NCI-H748 treated with DMSO at 0.1 percent for 48 hours (cell line): ENCODE measurements at places on chromosomes 7 and 10.
A peak's percentile ranks its signal among the peaks of the same experiment; 100 is the strongest.

DNA sequence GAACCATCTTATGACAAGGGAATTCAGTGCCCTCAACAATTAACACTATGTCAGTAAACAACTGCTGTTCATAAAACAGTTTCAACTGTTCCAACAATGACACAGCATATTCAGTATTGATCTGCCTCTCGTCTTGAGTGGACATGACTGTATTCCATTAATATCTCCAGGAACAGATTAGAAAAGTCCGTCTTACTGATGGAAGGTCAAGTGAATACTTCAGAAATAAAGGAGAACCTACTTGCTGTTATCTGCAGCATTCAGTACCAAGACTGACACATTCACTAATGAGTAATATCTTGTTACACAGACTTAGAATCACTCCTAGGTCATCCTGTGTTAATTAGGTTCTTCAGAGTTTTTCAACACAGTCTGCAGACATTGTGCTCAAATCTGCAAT, 12.1 kb downstream of the KBTBD2 start:
- DNase-seq = no peak

GRCh38 chr7:607938-608337, 88.3 kb upstream of the PDGFA start:
- no peak for DNase-seq

- no peak for DNase-seq
Observed at GRCh38 chr7:5559576-5560240, 136.1 kb upstream of the TNRC18 start.

- DNase-seq = no peak
Observed at GRCh38 chr10:86340176-86340990, 26.2 kb downstream of the GRID1 start.

GRCh38 chr10:71090330-71090729, 122.0 kb upstream of the UNC5B start:
- no peak for DNase-seq

DNA sequence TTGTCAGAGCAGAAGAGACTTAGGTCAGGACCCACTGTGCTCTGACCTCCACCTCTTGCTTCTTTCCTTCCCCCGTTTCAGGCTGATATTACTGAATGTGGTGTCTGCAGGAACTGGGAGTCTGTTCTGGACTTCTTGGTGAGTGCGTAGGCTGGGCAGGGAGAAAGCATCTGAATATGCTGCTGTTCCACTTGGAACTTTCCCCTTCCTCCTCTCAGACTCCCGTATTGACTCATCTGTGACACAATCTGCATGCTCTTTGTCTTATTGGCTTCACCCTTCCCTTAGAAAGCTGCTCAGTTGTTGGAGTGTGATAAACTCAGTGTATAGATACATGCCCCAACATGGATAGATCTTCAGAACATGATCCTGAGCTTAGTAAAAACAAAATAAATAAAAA, 137.6 kb upstream of the HABP2 start:
- DNase-seq = no peak

DNA sequence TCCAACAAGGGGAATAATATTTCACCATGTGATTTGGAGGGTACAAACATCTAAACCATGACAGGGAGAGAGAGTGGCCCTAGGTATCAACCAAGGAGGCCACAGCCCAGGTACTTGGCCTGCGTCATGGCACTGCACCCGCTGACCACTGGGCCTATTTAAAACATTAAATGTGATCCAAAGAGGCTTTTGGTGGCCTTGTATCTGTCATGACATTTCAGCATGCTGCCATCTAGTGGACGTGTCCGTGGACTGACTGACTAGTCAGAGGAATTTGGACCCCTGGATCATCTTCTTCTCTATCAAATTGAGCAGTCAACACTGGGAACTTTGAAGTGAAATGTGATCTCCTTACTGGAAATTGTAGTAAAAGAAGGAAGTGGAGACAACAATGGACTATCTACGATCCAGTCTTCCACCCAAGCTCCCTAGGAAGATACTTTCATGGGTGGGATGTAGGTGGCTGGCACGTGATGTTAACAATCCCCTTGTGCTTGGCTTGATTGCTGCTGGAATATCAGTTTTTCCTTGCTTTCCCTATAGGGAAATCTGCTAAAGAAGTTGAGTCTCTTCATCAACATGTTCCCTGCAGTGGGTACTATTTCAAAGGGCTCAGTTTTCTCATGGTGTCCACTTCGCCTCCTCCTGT, 24.6 kb upstream of the ITGA8 start:
- DNase-seq = no peak

DNA sequence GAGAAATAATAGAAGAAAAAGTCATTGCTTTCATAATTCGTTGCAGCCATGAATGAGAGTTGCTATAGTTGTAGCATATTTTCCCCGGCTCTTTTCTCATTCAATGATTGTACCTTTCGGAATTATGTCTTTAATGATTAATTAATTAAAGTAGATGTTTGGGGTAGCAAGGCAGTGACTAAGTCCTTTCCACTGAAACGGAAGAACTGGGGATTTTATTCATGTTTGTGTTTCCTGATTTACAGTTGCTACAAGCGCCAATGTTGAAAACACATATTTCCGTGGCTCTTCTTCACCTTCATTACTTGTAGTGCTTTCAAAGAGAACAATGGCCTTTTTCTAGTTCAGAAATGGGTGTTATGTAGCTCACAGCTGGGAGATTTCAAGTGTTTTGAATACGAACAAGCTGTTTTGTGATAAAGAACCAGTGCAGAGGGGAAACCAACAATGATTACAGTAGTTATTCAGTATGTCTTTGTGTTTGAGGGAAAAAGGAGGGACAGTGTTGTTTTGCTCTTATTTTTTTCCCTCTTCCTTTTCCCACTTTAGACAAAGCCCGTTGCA, 153.5 kb downstream of the NSUN6 start:
- DNase-seq = no peak

DNA sequence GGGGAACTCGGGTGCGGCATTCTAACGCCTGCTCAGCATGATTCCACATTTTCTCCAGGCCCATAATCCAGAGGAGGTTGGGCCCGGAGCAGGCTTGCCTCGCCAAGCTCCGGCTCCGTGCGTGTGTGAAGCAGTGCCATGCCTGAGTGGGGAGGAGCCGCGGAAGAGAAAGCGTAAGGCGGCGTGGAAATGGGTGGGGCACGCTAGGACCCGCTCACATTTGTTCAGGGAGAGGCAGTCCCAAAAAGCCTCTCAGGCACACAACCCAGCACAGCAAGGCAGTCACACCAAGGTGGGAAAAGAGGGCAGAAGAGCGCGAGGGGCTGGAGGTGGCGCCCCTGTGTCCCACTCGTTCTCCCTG, 695 bp upstream of the VDAC2 start:
- no peak for DNase-seq

GRCh38 chr7:489876-490275, 29.8 kb downstream of the PDGFA start:
- DNase-seq = no peak

DNA sequence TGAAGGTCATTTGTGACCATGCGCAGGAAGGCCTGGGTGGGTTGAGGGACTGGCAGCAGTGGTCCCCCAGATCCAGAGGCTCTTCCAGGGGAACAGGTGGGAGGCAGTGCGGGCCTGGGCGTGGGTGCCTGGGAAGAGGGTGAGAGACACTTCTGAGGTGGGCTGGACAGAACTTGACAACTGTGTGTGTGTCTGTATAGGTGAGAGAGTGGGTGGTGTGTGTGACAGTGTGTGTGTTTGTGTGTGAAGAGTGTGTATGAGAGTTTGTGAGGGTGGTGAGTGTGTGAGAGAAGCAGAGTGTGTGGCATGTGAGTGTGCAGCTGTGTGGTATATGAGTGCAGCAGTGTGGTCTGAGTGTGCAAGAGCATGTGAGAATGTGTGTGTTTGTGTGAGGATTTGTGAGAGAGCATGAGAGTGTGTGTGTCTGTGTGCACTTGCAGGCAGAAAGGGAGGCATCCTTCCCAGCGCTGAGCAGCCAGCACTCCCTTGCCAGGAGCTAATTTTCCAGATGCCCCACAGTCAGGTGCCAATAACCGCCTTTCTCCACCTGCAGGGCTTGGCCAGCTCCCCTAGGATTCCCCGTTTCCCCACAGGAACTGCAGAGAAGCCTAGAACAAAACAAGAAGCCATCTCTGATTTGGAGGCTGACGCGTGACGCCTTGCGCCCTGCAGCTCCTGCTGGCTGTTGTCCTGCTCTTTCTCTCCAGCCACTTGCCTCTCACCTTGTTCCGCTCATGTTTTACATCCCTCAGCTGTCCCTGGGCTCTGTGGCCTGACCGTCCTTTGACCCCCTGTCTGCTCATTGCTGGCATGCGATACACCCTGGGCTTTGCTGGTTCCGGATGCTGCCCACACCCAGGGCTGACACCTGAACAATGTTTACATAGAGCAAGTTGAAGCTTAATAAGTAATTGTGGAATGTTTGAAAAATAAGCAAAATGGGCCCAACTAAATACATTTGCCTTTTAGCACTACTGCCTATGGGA, 88.0 kb downstream of the TMEM178B start:
- DNase-seq = no peak

- no peak for DNase-seq
Observed at GRCh38 chr7:4682621-4683042, 537 bp downstream of the FOXK1 start.

GRCh38 chr10:35492386-35493195, 112.5 kb upstream of the GJD4 start:
- DNase-seq = no peak

DNA sequence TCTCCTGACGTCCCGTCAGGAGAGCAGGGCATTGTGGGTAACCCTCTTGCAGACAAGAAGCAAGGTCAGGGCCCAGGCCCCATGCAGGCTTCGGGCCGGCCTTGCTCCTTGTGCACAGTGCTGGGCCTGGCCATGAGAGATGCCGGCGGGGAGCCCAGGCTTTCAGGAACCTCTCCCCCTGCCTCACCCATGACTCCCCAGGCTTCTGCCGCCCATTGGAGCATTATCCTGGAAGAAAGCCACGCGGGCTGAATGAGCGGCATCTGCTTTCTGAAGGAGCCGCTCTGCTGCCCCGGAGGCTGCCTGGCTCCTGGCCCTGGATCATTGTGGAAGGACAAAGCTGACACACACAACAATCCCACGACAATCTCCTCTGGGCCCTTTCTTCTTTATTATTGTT, 233.5 kb downstream of the TCF7L2 start:
- DNase-seq = no peak

GRCh38 chr7:112622159-112622715, 141.4 kb downstream of the LSMEM1 start:
- no peak for DNase-seq

DNA sequence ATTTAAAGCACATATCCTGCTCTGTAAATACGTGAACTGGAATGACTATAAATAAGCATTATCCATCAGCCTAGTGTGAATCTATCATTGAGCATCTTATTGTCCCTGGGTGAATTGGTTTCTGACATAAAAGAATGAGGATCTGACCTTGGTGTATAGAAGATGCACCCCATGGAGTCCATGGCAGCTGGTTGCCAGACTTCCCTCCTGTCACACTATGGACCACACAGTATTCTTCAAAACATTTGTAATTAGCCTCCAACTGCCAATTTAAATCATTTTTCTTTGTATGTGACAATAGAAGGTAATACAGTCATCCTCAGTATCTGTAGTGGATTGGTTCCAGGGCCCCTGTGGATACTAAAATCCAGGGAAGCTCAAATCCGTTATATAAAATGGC, 238.1 kb upstream of the ZWINT start:
- DNase-seq = peak; percentile 32

- peak; percentile 72 for DNase-seq
Observed at GRCh38 chr7:94436018-94436604, 41.4 kb downstream of the COL1A2 start.

DNA sequence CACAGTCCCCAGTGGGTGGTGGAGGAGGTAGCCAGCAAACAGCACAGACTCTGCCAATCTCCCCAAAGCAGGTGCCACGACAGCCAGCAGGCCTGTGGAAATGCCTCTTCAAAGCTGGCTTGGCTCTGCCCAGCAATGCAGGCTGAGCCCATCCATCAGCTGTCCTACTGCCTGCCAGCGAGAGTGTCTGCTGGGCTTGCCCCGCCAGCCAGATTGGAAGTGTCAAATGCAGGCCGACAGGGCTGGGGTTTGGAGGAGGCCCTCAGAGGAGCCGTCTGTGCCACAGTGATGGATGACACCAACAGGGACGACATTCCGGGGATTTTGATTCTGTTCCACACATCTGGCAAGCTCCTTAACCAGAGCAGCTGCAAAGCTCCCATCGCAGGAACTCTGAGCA, 16.7 kb downstream of the HABP2 start:
- DNase-seq = no peak

DNA sequence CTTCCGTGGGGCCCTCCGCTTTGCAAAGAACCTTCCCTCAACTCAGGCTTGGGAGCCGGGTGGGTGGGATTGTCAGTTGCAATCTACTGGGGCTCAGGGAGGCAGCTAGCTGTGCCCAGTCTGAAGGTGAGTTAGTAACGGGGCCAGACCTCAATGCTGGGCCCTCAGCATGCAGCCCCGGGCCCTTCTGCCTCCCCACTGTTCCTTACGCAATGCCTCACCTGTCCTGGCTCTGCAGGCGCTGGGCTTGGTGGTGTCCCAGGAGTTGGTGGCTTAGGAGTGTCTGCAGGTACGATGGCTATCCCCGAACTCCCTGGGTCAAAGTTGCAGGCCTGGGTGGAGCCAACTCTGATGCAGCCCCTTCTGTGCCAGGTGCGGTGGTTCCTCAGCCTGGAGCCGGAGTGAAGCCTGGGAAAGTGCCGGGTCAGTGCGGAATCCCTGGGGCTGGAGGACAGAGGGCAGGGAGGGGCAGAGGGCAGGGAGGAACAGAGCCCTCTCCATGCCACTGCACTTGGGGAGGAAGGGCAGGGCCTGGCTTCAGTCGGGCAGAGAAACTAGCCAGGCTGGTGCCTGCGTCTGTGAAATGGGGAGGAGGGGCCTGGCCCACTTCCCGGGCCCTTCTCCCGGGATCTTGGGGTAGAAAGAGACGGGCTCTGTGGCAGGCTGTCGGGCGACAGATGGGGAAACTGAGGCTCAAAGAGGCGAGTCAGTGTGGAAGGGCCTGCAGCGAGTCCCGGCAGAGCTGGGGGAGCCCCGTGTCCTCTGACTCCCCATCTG, 15.0 kb downstream of the ELN start:
- DNase-seq = no peak

DNA sequence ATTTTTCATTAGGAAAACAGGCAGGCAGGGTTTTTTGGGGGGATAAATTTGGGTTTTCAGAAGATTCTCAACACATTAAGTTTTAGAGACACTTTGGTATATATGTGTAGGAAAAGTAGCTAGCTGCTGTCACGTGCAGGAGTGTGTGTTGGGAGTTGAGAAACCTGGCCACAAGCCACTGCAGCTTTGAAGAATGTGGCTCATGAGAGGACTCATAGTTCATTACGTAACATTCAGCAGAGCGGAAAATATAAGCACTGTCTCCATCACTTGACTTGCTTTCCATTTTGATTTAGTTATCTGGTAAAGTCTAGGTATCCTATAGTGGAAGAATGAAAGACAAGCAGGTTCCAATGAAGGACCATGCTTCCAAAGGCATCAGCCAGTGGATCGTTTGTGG, 31.2 kb downstream of the SMNDC1 start:
- no peak for DNase-seq
